ENCODE measurements at places on chromosomes 7 and 10. TPM values are rescaled to one million over a fixed set of nuclear protein-coding genes. Genes with fewer than 3 reads are reported as not detected.

The FOXP2 gene
- not detected for total RNA-seq

The MSMB gene
- not detected for total RNA-seq

The LYZL2 gene
- not detected for total RNA-seq

The TMEM60 gene
- 23.2 TPM for total RNA-seq

The IGFBP3 gene
- 190 TPM for total RNA-seq

The SCART1 gene
- total RNA-seq: 0.17 TPM

The PRSS37 gene
- not detected for total RNA-seq

The INA gene
- 23.3 TPM for total RNA-seq

The GIMAP8 gene
- not detected for total RNA-seq

The RSPH10B2 gene
- total RNA-seq: not detected

The STEAP1B gene
- total RNA-seq: not detected

The SEMA4G gene
- total RNA-seq: 9.3 TPM

The UBE2D1 gene
- 20.7 TPM for total RNA-seq

The IFIT2 gene
- 2.0 TPM for total RNA-seq

The ZNF804B gene
- total RNA-seq: not detected

The TUBGCP2 gene
- 42.7 TPM for total RNA-seq

The CTNNA3 gene
- total RNA-seq: not detected

The CALHM1 gene
- not detected for total RNA-seq

The NRG3 gene
- total RNA-seq: not detected

The GDF2 gene
- total RNA-seq: not detected

The RASA4B gene
- 2.1 TPM for total RNA-seq

The PRKAR1B gene
- 28.7 TPM for total RNA-seq

The ANKRD30A gene
- 0.31 TPM for total RNA-seq

The NUP42 gene
- 28.2 TPM for total RNA-seq

The DPYSL4 gene
- 16.7 TPM for total RNA-seq

The STEAP2 gene
- 4.2 TPM for total RNA-seq

The PSAP gene
- 880 TPM for total RNA-seq

The SFMBT2 gene
- 10.2 TPM for total RNA-seq

The GRM3 gene
- not detected for total RNA-seq

The ENTPD1 gene
- not detected for total RNA-seq

The WDR91 gene
- total RNA-seq: 7.9 TPM

The INPP5F gene
- total RNA-seq: 11.4 TPM

The VSTM4 gene
- 0.50 TPM for total RNA-seq

The LRRC17 gene
- not detected for total RNA-seq

The ADCYAP1R1 gene
- not detected for total RNA-seq
